ENCODE measurements at places on chromosomes 2 and 18.

DNA sequence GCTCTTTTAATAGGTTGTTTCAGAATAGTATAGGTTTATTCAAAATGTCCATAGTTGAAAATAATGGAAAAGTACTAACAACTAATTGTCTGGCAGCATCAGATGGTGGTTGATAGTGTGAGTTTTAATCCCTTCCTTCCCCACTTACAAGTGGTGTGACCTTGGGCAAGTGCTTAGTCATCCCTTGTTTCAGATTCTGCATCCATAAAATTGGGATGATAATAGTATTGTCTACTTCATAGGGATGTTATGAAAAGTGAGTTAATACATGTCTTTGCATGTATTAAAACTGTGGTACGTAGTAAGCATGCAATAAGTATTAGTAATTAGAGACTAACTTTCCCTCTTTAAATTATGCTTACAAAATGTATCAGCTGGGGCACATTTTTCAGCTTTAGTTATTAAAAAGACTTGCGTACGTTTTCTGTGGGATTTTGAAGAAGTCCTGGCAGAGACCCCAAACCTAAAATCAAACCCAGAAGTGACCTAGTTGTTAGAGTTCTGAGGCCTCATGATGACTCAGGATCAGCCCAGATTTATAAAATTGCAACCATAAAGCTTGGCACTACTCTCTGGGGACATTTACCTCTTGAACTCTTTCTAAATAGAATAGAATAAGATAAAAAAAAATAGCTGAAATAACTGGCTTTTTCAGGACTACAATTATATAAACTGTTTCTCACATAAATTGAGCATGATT is 8.6 kb downstream of the ITGA4 start:
- DNase-seq, result no peak

DNA sequence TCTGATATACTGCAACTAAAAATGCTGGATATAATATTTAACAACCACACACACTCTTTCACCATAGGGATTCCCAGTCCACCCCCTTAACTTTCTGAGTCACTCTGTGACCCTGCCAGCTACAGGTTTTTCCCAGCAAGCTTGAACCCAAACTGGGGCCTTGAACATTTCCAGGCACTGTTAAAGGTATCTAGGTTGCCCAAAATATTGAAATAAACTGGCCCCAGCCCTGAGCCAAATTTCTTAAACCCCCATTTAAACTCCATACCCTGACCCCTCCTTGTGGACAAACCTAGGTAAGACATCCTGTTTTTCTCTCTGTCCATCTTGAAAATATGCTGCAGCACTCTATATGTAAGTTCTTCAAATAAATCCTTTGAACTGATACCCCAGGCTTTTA is 19.7 kb upstream of the DCTN1 start:
- DNase-seq, result no peak

GRCh38 chr18:74689251-74689650 is 91.6 kb downstream of the ZNF407 start:
- DNase-seq, result no peak

- DNase-seq, result no peak
Observed at GRCh38 chr18:63784787-63785452, 9.7 kb downstream of the SERPINB7 start.

DNA sequence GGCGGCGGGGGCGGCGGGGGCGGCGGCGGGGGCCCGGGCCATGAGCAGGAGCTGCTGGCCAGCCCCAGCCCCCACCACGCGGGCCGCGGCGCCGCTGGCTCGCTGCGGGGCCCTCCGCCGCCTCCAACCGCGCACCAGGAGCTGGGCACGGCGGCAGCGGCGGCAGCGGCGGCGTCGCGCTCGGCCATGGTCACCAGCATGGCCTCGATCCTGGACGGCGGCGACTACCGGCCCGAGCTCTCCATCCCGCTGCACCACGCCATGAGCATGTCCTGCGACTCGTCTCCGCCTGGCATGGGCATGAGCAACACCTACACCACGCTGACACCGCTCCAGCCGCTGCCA is 644 bp downstream of the ONECUT2 start:
- DNase-seq, result no peak

DNA sequence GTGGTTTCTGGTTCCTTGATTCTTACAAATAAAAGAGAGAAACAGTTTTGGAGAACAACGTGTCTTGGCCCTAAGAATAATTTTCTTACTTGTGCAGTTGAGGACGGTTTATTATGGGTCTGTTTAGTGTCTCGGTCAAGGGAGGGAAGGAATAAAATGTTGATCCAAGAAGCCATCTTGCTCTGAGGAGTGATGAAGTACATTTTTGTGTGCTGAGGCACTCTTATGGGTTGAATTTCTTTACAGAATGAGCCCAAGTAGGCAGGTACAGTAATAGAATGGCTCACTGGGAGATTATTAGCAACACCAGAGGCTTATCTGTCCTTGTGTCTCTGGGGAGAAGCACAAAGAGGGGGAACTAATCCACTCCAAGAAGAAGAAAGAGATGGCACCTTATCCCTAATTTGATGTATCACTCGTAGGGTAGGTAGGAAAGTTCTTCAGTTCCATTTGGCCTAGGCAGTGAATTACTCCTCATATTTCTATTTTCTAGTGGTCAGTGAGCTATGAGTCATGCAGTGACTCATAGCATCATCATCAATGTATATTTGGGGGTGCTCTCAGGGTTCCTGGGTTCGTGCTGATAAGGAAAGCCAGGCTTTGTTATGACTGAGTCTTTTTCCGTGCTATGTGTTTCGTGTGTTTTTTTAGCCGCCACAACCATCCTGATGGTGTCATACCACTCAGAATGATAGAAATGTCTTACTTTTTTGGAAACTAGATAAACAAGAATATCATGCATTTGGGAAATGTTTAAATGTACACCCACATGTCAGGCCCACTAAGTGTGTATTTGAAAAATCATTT is 250.1 kb upstream of the CTAGE1 start:
- no peak for DNase-seq

DNA sequence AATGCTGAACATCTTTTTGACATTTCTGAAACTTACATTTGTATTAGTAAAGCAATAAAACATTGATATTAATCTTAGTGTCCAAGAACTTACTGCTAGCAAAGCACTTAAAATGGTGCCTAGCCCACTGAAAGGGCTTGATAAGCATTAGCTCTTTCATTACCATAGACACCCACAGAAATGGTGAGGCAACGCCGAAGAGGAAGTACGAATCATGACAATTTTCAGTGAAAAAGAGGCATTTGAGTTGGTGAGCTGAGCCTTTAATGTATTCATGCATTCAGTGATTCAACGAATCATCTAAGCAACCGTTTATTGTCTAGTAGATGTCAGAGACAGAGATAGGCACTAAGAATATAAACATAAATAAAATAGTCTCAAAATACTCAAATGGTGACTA is 101.1 kb downstream of the PIGN start:
- DNase-seq, result no peak

DNA sequence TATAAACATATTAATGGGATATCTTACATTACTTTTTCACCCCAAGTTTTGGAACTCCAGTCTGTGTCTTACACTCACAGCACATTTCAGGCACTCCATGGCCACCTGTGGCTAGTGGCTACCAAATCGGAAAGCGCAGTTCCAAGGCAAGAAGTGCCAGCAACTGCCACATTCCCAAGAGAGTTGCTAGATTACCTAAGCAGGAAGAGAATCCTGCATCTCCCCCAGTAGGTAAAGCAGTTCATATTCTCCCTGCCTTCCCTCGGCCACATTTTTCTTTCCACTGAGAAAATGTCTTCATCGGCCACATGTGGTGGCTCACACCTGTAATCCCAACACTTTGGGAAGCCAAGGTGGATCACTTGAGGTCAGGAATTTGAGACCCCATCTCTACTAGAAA is 62.8 kb downstream of the MEX3C start:
- DNase-seq, result no peak

DNA sequence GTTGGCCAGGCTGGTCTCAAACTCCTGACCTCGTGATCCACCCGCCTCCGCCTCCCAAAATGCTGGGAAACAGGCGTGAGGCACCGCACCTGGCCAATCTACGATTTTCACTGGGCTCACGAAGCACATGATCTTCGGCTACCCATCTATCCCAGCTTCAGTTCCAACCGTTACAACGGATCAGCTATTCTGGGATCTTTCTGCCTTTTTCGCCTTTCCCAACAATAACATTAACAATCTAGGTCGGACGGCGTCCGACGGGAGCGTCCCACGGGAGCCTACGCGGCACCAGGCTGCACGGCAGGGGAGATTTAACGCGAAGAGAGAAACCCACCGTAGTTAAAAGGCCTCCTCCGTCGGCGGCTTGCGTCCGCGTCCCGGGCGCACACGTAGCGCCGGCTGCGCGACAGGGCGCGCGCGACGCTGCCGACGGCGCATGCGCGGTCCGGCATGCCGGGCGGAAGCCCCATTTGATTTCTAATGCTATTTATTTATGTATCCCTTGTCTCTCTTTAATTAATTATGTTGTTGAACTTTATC is at the start of gene MSL3B:
TSS of gene MSL3B (minus strand) at position 394 of the 540 bp plus-strand sequence.
- no peak for DNase-seq

GRCh38 chr2:232028631-232029030 is 67.1 kb downstream of the DIS3L2 start:
- DNase-seq, result no peak

GRCh38 chr18:31617031-31617717 is 25.5 kb downstream of the TTR start:
- no peak for DNase-seq
